ENCODE measurements at places on chromosomes 12 and 14.
A peak's percentile ranks its signal among the peaks of the same experiment; 100 is the strongest.

- peak; percentile 90 for DNase-seq
Observed at GRCh38 chr12:64893961-64894360, 69.5 kb downstream of the TBC1D30 start.

GRCh38 chr14:50608302-50608851 is 48.4 kb downstream of the ATL1 start:
- DNase-seq: peak; percentile 15

DNA sequence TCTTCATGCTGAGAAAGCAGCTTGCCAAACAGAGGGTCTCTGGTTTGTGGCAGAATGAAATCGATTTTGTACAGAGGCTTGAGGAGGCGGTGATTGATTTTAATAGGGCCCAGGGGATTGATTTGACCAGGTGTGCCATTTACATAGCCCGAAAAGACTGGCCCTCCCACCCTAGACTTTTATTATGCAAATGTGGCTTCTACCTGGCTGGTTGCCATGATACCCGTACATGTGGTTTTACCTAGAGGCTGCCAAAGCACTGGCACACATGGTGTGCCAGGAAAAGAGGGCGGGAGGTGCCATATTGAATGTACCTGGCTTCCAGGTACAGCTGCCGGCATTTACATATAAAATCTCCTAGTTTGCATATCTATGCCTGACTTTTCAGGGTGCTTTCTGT is 18.0 kb upstream of the GUCY2C start:
- no peak for DNase-seq

DNA sequence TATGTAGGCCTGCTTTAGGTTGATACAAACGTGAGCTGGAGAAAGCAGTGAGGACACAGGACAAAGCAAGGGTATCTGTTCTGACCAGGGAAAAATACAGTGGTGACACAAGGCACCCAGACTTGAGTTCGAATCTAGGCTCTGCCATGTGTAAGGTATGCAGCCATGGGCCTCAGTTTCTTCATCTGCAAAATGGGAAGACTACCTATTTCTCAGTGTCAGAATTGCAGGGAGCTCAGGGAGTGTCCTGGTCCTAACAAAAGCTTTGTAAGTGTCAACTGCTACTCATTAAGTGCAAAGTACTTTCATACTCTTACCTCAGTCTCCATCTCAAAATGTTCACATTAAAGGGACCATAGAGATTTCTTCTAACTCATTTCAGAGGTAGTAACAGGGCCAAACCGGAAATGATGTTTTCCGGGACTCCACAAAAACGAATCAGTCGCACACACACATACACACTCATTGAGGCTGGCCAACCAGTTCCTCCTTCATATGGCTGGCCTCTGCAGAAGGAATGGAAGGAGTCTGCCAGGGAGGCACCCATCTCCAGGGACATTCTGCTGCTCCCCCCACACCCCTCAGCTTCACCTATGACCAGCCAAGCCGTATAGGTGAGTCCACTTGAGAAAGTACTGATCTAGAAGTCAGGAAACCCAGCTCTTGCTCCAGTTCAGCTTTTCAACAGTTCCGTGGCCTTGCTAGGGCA is 7.8 kb downstream of the CTDSP2 start:
- peak; percentile 43 for DNase-seq

- DNase-seq: peak; percentile 29
Observed at GRCh38 chr14:52013984-52014600, 24.7 kb downstream of the RTRAF start.

DNA sequence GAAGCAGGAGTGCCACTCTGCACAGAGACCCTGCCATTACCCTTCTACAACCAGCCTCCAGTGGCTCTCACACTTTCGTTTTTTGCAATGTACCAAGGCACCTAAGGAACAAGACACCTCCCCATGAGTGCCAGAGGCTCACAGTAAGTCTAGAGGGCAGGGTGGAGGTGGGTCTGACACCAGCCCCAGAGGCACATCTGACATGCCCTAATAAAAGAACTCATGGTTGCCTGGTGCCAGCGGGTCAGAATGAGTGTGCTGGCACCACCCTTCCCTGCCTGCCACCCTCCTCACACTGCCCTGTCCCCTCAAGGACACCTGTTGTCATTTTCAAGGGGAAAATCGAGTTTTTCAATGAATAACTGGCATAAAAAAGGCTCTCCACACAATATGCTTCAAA is 161.2 kb downstream of the FOXN3 start:
- no peak for DNase-seq

- no peak for DNase-seq
Observed at GRCh38 chr12:101733166-101733565, 6.1 kb downstream of the SYCP3 start.

- DNase-seq: no peak
Observed at GRCh38 chr14:104999361-104999760, 13.8 kb downstream of the CLBA1 start.

GRCh38 chr12:60834806-60835205 is 1239.0 kb downstream of the SLC16A7 start:
- no peak for DNase-seq

DNA sequence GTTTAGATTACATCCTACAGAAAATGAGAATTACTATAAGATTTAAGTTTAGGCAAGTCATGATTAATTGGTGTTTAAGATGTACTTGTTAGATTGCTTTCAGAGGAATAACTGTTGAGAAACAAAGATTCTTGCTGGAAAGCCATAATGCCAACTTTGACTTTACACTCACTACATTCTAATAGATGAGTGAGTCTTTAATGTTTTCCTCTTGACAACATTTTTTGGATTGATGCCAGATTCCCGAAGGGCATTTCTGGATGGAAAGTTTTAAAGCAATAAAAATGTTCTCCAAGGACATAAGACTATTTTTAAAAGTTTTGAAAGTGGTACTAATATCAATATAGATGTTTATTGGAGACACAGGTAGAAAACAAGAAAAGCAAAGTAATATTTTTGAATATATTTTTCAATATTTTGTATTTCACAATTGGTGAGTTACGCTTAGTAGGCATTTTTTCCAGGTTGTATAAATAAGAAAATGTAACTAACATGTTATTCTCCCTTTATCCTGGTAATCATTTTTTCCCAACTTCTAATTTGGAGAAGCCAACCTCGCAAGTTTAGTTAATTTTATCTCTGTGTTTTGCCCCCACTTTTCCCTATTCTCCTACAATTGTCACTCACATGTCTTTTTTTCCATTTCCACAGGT is 307.3 kb downstream of the CEP128 start:
- DNase-seq: peak; percentile 52

DNA sequence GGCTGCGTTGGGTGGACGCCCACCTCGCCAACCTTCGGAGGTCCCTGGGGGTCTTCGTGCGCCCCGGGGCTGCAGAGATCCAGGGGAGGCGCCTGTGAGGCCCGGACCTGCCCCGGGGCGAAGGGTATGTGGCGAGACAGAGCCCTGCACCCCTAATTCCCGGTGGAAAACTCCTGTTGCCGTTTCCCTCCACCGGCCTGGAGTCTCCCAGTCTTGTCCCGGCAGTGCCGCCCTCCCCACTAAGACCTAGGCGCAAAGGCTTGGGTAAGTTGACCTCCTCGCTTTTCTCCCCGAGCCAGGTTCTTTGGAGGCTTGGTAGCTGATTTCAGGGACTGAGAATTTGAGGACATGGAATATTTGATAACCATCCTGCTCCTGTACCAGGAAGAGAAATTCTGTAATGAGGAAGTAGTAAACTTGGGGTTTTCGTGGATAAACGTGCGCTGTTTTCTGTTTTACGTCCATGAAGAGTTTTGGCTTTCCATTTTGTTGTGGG is 530 bp downstream of the APAF1 start:
- DNase-seq: peak; percentile 38

DNA sequence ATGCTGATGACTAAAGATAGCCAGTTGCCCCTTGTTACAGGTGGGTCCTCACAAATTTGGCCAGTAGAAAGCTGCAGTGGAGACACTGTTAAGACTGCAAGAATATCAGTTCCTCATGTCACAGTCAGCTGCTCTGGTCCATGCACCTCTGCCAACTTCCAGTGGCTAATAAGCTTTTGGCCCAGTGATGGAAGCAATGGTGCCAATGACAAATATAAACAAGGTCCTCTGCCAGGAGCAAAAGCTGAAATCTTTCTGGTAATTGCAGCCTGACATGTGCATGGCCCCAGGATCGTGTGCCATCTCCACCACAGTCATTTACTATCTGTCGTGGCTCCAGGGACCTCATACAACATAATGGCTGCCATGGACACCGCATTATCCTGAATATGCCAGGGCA is 85.4 kb upstream of the TMEM260 start:
- DNase-seq: no peak

DNA sequence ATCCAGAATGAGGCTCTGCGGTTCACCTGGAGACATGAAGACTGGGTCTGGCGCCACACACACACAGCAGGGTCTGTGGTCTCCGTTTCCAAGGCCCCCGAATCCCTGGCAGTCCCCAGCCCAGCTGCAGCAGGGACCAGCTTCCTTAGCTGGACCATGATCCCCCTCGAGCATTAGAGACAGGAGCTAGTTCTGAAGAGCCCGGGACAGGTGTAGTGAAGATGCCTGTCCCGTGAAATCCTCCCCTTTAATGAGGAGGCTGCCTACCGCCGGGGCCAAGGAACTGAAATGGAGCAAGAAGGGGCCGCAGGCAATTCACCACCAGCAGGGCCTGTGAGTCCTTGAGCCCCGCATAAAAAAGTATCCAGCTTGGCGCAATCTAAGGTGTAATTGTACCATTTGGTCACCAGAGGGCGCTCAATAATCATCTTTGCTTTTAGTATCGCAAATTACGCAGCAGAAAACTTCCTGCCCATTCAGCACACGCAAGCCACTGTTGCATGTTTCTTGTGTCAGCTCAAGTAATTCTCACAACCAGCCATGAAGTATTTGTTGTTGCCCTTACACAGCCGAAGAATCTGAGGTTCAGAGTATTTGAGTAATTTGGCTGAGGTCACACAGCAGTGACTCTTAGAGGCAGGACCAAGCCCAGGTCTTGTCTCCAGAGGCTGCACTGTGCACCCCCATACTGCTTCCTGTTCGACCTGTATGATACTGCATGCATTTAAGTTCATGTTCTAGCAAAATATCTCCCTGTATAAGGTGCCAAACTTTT is 54.3 kb upstream of the PPP2R5C start:
- peak; percentile 85 for DNase-seq

- DNase-seq: peak; percentile 53
Observed at GRCh38 chr14:103104654-103105452, 10.3 kb downstream of the EXOC3L4 start.

- DNase-seq: no peak
Observed at GRCh38 chr12:121892673-121893561, 4.3 kb downstream of the PSMD9 start.

DNA sequence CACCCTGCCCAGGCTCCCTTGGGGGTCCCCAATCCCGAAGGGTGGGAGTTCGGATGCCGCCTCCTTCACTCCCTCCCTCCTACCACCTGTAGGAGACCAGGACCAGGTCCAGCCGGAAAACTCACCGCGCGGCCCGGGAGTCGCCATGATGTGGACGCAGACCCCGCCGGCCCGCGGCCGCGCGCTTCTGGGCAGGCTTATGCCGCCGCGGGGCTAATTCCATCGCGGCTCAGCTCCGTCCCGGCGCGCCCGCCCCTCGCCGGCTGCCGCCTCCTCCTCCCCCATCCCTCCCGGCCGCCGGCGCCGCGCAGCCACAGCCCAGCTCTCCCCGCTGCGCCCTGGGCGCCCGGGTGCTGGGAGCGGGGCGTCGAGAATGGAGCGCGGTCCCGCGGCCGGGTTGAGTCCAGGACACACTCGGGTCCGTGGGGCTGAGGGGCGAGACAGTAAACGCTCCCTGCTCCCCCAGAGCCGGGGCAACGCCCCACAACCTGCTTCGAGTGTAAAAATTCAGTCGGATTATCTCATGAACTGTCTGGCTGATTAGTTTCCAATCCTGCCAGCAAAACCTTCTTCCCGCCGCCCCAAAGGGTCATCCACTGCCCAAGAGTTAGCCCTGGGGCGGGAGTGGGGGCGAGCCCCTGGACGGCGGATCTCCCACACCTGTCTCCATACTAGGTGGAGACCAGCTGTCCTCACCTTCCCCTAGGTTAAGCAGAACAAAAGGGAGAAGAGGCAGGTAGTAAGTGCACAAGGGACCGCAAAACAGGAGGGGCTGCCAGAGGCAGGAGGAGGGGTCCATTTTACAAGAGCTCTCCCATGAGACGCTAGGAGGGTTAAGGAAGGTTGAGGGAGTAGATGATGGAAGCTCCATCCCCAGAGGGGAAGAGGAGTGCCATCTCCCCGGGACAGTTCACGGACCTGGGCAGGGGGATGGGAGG is at the start of gene ANO2:
ANO2 (minus strand) TSS at position 189 of the 938 bp plus-strand sequence; CDS start at position 147, 42 bp downstream.
- peak; percentile 45 for DNase-seq

- no peak for DNase-seq
Observed at GRCh38 chr12:3920351-3921150, 47.4 kb upstream of the PARP11 start.

GRCh38 chr14:65471038-65471878 is 58.7 kb downstream of the FUT8 start:
- no peak for DNase-seq

DNA sequence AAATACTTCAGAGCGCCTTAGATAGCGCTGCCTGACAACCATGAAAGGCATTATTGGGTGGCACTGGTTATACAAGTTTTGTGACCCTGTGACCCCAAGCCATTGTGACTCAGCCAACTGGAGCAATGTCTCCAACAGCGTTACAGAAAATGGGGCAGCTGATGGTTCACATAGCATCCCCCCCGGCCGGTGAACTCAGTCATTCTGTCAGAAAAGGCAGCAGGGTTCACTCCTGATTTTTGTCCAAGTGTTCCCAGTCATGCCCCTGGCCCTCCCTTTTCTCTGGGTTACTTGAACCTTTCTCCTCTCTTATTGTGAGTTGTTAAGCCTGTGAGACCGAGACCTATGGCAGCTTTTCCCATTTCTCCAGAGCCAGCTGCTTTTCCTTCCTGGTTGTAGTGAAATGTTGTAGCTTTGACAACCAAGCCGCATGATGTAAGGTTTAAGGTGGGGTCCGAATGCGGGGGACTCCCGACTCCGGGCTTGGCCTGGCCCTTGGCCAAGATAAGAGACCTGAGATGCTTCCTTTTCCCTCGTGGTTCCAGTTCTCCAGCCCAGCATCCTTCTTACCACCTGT is 22.0 kb downstream of the CD9 start:
- no peak for DNase-seq

DNA sequence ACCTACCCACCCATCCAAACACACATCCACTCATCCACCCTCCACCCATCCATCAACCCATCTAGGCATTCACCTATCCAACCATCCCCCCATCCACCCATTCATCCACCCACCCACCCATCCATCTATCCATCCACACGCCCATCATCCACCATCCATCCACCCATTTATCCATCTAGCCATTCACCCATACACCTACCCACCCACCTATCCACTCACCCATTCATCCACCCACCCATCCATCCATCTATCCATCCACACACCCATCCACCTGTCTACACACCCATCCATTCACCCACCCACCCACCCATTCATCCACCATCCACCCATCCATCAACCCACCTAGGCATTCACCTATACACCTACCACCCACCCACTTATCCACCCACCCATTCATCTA is 72.6 kb upstream of the GALNT9 start:
- no peak for DNase-seq

- DNase-seq: peak; percentile 67
Observed at GRCh38 chr14:90808759-90809529, 7.3 kb downstream of the TTC7B start.

Measured in ELR (cell line).